ENCODE measurements at places on chromosomes 3 and 15.

DNA sequence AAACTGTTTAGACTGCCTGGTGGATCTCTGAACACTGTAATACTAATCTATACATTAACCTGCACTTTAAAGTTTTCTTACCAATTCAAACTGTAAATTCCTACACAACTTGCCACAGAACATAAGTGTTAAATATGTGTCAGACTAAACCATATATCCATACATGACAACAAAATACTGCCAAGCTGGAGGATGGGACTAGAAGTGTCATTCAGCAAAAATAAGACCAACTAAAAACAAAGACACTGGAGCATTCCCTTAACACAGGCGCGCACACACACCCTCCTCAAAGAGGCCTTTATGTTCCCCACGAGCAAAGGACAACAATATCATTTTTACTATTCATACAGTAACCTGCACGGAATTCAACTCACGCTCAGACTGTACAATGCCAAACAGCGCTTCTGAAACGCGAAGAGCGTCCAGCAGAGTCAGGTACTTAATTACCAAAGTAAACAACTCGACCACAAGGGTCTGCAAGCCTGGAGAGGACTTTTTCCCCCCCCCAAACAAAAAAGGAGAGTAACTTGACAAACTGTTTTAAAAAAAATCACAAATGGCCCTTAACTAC, 1.1 kb downstream of the DCUN1D1 start:
- H3K27ac ChIP-seq = peak overlapping the region; percentile 89
- H3K4me3 ChIP-seq = peak overlapping the region; percentile 95
- DNase-seq = no peak
- H3K4me1 ChIP-seq = peaks cover 25% of the 10 kb centered on the region

DNA sequence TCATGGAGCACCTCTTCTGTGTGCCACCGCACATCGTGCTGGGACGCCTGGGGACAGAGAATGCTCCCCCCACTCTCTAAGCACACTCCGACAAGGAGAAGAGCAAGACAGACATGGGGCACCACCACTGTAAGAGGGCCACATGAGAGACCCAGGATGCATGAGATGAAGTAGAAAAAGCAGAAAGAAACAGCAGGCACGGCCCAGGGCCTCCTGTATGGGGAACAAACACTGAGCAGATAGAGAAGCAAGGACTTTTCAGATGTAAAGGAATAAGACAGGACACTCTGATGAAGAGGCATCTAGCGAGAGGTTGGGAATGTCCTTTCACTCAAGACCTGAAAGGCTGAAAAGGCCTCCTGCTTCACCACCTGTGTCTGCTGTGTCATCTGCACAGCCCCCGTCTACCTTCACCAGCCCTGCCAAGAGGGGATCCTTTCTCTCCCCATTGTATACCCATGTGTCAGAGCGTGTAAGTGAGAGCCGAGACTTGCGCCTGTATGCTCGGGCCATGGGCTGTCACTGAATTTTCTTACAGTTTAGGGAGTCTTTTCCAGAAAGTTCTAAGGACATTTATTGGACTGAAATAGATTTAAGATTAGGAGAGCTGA, 125.6 kb downstream of the LRRK1 start:
- peaks cover 21% of the 10 kb centered on the region for H3K36me3 ChIP-seq
- DNase-seq = no peak

DNA sequence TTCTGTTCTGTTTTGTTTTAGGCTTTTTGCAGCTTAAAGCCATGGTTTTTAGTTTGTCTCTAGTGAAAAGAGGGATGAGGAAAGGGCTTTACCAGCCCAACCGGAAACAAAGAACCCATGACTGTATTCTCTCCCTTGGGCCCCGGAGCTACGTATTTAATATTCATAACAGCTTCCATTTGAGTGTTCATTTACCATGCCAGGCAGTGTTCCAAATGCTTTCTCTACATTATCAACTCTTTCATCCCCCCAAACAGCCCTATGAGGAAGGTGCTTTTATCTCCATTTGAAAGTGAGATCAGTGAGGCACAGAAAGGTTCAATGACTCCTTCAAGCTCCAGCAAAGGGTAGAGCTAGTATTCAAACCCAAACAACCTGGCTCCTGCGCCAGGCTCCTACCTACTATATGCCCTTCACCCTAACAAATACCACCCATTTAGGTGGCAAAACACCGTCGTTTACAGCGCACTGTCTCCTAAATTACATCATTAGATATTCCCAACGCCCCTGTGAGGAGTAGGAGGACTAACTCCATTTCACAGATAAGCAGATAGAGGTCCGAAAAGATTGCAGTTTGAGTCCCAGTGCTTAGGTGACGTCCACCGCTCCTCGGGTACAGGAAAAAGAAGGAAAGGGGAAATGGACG, 27.9 kb downstream of the GTPBP8 start:
- H3K4me1 ChIP-seq = peaks cover 30% of the 10 kb centered on the region
- peak overlapping the region; percentile 84 for H3K4me3 ChIP-seq
- peak overlapping the region; percentile 95 for H3K27ac ChIP-seq
- no peaks in the 10 kb centered on the region for H3K27me3 ChIP-seq

DNA sequence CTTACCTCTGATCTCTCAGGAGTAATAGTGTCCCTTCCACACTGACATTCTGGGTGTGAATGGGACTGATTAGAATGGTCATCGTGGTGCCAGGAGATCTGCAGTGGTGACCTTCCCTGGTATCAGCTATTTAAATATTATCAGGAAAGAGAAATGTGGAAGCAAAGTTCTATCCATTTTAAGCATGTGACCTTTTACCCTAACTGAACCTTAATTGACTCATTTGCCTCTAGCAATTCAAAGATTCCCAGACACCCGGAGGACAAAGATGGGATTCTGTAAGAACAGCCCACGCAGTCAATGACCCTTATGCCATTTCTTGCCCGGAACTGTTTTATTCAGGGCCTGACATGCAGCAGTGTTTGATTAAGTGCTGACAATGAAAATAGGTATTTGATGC, 10.3 kb downstream of the LIPC start:
- no peaks in the 10 kb centered on the region for H3K27me3 ChIP-seq
- H3K36me3 ChIP-seq = no peaks in the 10 kb centered on the region
- DNase-seq = no peak
- no peak overlapping the region for H3K27ac ChIP-seq

- H3K4me3 ChIP-seq = no peak overlapping the region
- no peaks in the 10 kb centered on the region for H3K27me3 ChIP-seq
- H3K36me3 ChIP-seq = no peaks in the 10 kb centered on the region
These were observed 22.7 kb downstream of the CYP19A1 start for GRCh38 chr15:51315726-51316125.

DNA sequence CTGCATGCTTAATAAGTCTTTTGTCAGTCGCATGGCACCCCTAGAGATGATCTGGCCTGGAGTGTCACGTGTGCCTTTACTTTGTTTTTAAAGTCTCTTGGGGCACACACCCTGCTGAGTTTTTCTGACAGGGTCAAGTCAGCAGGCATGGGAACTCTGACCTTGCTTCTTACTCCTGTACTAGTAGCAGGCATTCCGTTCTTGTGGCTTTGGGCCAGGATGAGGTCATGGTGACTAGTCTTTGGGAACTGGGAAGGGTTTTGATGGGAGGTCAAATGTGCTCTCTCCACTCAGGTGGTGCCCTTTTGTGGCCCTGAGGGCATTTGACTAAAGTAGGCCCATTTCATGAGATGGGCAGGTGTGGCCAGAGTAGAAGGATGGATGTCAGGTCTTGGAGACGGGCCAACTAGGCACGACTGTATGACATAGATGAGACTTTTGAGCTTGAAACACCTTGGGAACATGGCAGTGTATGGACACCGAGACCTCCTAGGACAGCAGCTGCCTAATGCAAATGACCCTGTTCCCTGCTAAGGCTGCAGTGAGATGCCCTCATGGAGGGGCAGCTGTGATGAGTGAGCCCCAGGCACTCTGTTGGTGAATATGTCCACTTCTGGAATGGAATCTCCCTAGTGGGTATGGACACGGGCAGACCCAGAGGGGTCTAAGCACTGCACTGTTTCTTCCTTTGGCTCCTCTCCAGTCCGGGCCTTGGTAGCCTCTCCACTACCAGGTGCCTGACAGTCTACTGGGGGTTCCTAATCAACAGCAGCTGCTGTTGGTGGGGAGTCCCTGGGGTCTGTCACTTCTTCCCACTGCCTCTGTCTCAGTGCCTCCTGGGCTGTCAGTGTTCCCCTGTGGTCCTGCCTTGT, 16.4 kb downstream of the SRPRB start:
- peak; percentile 79 for DNase-seq
- H3K4me3 ChIP-seq = no peak overlapping the region
- peaks cover 2% of the 10 kb centered on the region for H3K36me3 ChIP-seq
- no peaks in the 10 kb centered on the region for H3K4me1 ChIP-seq
- no peak overlapping the region for H3K27ac ChIP-seq
- H3K27me3 ChIP-seq = no peaks in the 10 kb centered on the region
